ENCODE measurements at places on chromosomes 5 and 9. TPM values are rescaled to one million over a fixed set of nuclear protein-coding genes. Genes with fewer than 3 reads are reported as not detected.

DNA sequence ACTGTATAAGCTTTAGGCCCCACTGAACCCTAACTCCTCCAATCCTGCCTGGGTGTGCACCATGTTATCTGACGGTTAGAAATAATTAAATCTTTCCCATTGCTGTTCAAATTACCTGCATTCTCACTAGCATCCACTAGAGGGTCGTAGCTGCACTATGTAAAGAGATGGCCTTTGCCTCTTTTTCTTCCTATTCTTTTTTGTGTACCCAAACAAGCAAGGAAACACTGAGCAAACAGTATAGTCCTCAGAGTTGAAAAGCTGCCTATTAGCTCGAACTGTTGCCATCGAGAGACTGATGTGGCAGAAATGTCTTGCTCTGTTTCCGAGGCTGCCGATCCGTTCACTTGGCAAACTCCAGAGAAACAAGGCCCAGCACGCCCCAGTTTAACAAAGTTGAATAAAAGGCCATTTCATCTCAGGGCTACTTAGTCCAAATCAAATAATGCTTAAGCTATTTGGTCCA, 163.8 kb upstream of the TRPM3 start:
- H3K27ac ChIP-seq, result no peak overlapping the region
- no peaks in the 10 kb centered on the region for H3K36me3 ChIP-seq
- peak; percentile 65 for DNase-seq
- H3K4me3 ChIP-seq, result no peak overlapping the region

DNA sequence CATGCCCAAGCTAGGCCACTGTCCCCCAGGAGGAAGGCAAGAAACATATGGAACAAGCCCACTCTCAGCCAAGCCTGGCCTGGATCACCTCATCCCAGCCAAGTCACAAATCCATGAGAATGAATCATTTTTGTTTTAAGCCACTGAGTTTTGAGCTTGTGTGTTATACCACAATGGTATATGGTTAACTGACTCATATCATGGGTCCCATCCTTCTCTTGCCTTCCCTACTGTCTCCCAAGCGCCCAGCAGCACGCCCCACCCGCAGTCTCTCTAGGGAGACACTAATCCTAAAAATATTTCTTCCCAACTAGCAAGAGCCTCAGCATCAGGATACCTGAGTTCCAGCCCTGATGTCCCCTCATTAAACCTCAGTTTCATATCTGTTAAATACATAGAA, 248.1 kb downstream of the CDK5RAP2 start:
- H3K36me3 ChIP-seq, result no peaks in the 10 kb centered on the region
- no peaks in the 10 kb centered on the region for H3K4me1 ChIP-seq
- DNase-seq, result no peak
- H3K4me3 ChIP-seq, result no peak overlapping the region

Gene GADD45G
- total RNA-seq, result 7.0 TPM

DNA sequence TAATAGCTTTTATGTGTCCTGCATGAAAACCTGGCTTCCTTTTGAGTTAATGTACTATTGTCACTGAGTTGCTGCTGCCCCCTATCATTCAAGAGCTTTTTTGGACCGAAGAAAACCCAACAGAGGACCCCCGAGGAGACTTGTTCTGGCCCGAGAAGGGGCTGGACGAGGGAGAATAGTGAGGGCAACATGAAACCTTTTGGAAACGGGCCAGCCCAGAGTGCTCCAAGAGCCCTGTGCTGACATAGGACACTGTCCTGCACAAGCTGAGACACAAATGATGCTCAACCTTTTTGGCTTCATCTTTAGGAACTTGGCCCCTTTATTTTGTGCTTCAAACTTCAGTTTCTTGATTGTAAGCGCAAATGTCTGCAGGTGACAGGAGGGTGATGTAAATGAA, 4.0 kb upstream of the GADD45G start:
- no peak overlapping the region for H3K4me3 ChIP-seq
- H3K27ac ChIP-seq, result no peak overlapping the region
- H3K36me3 ChIP-seq, result no peaks in the 10 kb centered on the region
- no peaks in the 10 kb centered on the region for H3K4me1 ChIP-seq
- DNase-seq, result peak; percentile 32
- H3K27me3 ChIP-seq, result peaks cover 8% of the 10 kb centered on the region

Gene LCP2
- total RNA-seq, result 0.26 TPM

Gene FER
- 14.3 TPM for total RNA-seq

DNA sequence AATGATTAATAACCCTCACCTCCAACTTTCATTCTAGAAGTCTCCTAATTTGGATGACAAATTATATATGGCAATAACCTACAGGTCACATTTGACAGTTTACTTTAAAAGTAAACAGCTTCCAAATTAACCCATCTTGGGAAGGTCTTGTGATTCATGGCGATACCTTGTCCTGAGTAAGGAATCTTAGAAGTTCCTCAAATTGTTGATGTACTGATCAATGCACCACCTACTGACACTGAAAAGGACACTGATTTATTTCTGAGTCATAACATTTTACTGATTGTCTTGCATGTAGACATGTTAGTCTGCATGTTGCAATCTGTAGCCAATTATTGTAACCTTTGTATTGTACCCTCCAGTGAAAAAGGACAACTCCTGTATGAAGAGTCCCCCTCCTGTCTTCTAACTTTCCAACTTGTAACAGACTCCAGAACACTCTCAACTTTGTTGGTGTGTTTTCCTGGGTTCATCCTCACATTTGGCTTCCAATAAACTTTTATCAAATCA, 16.0 kb upstream of the SLC22A5 start:
- peaks cover 6% of the 10 kb centered on the region for H3K4me1 ChIP-seq
- H3K27me3 ChIP-seq, result no peaks in the 10 kb centered on the region
- no peak overlapping the region for H3K27ac ChIP-seq
- DNase-seq, result no peak

Gene RASGRF2
- total RNA-seq, result 29.5 TPM

Measured in H1 (cell line).